ENCODE measurements at places on chromosomes 2 and 18.
A peak's percentile ranks its signal among the peaks of the same experiment; 100 is the strongest.

- DNase-seq, result no peak
Measured at GRCh38 chr2:120209427-120210269, 13.6 kb downstream of the TMEM185B start.

DNA sequence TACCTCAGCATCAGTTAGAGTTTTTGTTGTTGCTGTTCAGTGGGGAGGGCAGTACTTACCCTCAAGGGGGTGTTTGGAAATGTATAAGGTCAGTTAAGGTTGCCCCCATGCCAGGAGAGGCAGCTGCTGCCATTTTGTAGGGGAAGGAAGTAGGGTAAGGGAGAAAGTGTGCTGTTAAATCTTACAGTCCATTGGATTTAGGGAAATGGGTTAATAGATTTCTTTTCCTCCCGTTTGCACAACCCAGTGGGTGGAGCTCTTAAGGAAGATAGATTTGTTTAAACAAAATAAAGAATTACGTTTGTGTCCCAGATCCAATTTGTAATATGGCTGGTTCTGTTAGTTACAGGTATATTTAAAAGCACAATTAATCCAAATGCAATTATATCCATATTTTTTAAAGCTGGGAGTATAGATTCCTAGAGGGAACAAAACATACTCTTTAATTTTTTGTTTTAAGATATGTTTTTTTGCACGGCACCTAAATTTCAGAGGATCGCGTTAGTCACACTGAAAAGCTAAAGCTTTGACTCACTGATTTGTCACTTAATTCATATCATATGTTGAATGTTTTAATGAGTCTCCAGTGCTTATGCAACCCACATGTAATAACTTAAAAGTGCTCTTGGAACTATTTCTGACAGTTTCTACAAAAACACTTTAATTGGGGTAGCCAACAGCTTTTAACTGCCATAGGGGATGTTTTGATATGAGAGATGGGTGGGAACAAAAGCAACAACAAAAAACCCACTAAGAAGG, 9.0 kb upstream of the CWC22 start:
- DNase-seq, result no peak

GRCh38 chr2:130963849-130964793, 127.4 kb downstream of the ARHGEF4 start:
- no peak for DNase-seq

DNA sequence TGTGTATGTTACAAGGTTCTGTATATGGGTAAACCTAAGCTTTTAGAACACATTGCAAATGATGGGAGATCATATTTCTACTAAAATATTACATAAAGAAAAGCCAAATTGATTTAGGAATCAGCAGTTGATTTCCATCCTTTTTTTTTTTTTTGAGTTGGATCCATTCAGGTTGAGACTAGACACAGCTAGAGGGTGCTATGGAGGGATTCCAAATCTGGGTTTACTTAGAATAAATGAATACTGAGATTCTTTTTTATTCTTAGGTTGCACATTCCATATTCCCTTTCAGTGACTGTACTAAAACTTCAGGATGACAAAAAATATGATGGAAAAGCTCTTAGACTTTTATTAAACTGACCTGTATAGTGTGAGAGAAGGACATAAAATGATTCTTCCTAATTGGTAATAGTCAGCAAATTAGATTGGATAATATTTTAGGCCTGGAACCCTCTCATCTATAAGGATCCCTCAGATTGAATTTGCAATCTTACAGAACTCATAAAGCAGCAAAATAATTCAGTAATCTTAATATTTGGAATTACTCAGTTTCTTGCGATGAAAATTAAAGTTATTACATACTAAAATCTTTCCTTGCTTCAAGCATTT, 183.3 kb upstream of the SESTD1 start:
- DNase-seq, result no peak

DNA sequence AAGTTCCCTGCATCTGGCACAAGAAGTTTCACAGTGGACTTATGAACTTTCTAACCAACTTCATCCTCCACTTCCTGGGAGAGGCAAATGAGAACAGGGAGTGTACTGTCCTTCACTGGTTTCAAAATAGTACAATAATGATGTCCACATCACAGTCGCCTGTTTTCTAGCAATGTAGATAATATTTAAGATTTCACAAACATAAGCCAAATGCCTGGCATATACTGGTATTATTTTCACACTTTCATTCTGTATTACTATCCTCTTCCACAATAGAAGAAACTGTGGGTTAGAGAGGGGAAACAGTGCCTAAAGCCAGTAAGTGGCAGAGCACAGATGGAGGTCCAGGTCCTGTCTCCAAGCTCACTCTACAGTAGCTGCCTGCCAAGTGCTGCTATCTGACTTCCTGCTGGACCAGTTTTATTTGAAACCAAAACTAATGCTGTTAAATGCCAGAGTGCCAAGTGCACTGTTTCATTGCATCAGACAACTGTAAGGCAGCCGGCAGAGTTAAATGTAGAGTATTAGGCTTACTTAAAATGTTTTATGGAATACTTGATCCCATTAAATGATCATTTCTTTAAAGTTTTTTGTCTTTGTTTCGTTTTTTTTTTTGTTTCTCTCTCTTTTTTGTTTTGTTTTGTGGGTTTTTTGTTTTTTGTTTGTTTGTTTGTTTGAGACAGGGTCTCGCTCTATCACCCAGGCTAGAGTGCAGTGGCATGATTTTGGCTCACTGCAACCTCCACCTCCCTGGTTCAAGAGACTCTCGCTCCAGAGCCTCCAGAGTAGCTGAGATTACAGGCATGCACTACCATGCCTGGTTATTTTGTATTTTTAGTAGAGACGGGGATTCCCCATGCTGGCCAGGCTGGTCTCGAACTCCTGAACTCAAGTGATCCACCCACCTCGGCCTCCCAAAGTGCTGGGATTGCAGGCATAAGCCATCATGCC, 15.1 kb downstream of the COBLL1 start:
- DNase-seq, result peak; percentile 81

DNA sequence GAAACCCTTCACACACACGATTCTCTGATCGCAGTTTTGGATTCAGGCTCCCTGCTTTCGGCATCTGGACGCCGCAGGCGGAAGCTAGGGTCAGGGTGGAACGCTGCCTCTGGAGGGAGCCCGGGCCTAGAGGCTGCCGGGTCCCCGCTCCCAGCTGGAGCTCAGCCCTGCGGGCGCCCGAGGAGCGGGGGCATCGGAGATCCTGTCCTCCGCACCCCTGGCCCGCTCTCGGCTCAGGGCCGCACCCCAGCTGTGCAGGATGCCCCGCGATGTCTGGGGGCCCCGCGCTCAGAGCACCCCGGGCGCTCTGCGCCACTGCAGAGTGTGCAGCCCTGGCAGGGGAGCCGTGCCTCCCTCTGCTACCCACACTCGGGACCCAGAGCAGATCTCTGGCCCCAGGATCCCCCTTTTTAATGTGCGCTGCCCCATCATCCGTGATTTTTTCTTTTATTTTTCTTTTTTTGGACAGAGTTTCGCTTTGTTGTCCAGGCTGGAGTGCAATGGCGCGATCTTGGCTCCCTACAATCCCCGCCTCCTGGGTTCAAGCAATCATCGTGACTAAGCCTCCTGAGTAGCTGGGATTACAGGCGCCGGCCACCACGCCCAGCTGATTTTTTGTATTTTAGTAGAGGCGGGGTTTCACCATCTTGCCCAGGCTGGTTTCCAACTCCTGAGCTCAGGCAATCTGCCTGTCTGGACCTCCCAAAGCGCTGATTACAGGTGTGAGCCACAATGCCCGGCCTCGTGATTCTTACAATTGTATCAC, 54.8 kb upstream of the TUBA3E start:
- DNase-seq, result no peak

DNA sequence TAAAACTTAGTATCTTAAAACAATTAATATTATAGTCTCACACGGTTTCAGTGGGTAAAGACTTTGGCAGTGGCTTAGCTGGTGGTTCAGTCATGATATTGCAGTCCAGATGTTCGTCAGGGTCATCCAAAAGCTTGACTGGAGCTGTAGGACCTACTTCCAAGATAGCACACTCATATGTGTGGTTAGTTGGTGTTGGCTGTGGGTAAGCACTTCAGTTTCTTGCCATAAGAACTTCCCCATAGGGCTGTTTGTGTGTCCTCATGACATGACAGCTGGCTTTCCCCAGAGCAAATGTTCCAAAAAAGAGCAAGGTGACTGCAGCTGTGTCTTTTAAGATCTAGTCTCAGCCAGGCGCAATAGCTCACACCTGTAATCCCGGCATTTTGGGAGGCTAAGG, 48.5 kb upstream of the EPC2 start:
- DNase-seq, result no peak

DNA sequence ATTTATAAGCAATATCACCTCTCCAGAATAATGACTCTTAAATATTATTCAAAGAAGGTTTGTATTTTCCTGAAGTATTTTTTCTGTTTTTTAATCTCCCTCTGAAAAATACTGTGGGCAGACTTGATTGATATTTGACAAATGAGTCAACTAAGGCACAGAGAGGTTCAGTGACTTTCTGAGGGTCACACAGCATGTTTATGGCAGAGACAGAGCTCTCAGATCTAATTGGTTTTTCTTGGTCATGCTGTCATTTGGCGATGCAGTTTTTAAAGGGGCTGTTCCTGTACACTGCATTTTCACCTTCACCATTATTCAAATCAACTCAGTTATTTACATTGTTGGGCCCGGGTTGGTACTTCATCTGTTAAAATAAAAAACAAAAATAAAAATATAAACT, 264.3 kb downstream of the LRRTM1 start:
- DNase-seq, result no peak

- DNase-seq, result no peak
Measured at GRCh38 chr2:165436559-165436958, 32.9 kb upstream of the CSRNP3 start.

GRCh38 chr18:305003-305501, 37.2 kb upstream of the THOC1 start:
- no peak for DNase-seq

DNA sequence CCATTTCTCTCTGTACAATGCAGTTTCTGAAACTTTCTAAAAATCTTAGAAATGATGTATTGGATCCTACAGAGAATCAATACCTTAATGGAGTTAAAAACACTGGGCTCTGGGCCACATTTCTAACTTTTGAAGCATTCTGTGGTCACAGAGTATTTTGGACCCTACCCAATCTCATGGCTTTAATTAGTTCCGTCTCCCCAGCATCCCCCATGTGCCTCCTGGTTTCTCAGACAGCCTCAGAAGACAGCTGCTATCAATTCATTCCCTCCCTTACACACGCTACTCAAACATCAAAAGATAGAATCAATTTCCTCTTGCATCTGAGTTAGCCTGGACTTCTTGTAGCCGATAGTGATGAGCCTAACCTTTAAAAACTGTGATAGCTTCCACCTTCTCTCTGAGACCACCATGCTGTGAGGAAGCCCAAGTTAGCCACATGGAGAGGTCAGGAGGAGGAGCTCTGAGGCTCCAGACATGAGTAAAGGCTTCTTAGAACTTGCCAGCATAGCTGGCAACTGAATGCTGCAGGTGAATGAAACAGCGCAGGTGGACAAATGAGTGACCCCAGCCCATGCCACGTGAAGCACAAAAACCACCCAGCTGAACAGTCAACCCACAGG, 10.4 kb downstream of the ADCY3 start:
- no peak for DNase-seq

- no peak for DNase-seq
Measured at GRCh38 chr18:27104743-27105142, 80.4 kb downstream of the CHST9 start.

- DNase-seq, result no peak
Measured at GRCh38 chr2:205760157-205760556, 77.9 kb downstream of the NRP2 start.

DNA sequence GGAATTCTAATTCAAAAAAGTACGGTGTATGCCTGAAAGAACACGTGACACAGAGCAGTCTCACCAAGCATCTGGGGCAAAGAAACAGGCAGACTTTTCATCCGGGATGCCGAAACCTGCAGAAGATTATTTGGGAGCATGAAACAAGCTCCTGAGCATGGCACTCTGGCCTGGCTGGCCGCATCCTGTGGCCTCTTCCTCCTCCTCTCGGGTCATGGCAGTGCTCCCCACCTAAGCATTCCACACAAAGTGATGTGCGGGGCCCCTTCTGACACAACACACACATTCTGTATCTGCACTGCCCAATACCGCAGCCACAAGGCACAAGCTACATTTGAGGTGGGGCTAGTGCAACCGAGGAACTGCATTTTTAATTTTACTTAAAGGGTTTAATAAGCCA, 380.8 kb downstream of the NBAS start:
- no peak for DNase-seq

GRCh38 chr2:83394134-83394904, 1064.8 kb downstream of the SUCLG1 start:
- no peak for DNase-seq

DNA sequence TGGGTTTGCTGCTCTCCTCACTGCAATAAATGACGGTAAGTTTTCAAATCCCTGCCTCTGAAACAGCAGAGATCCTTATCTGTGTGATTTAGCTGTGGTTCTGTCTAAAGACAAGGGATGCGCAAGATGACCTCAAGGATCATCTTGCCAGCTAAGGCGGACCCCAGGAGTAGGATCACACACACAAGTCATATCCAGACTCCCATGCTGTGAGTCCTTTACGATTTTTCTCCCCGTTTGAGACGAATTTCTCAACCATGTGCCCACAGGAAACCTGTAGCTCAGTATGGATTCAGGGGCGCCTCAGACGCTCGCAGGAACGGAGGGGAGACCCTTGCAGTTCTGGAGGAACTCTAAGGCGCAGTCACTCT, 11.1 kb upstream of the DCTN1 start:
- DNase-seq, result no peak

GRCh38 chr2:62297624-62298010, 101.7 kb downstream of the B3GNT2 start:
- DNase-seq, result no peak

DNA sequence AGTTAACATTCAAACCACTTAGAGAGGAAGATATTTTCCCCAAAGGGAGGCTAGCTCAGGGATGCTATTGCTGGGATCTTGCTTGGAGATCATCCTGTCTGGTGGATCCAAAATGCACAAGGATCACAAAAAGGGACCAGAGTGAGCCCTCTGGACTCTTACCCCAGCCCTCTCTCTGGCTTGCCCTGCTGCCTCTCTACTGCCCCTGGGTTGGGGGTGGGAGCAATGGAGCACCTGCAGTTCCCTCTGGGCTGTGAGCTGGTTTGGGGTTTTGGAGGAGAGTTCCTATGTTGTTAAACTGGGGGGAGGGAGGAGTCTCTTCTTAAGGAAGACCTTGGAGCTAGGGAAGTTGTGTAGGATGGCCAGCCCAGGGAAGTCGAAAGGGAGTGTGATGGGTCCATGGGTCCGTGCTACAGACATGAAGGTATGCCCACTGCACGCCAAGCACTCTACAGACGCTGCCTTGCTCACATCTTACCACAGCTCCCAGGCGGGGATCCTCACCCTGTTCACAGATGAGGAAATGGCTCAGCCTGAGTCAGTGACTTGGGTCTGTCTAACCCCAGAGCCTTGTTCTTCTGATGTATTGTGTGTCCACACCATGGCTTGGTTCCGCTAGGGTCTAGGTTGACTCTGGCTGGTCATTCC, 3.8 kb downstream of the LBH start:
- no peak for DNase-seq

DNA sequence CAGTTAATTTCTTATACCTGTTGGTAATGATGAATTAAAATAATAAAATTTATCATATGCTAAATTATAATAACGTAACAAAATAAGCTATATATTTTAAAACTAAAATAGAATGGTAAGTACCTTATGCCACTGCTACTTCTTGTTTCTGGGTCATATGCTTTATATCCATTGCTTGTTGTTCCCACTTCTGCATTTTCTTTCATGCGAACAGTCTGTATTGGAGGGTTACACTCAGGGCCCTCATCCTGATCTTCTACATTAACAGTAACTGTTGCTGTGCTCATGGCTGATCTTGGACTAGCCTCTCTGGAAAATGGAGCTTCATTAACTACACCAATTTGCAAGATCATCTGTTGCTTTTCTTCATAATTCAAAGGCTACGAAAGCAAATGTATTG, 22.2 kb downstream of the DSC2 start:
- no peak for DNase-seq

GRCh38 chr2:113755035-113755834, 1.2 kb downstream of the SLC35F5 start:
- DNase-seq, result no peak
